ENCODE measurements at places on chromosomes 11 and 22.

GRCh38 chr11:64842851-64843685 is 1.4 kb downstream of the CDC42BPG start:
- no peak for DNase-seq

GRCh38 chr22:25404556-25404927 is 159.9 kb upstream of the GRK3 start:
- no peak for DNase-seq

GRCh38 chr22:41799486-41800347 is 762 bp upstream of the CCDC134 start:
- DNase-seq: no peak

DNA sequence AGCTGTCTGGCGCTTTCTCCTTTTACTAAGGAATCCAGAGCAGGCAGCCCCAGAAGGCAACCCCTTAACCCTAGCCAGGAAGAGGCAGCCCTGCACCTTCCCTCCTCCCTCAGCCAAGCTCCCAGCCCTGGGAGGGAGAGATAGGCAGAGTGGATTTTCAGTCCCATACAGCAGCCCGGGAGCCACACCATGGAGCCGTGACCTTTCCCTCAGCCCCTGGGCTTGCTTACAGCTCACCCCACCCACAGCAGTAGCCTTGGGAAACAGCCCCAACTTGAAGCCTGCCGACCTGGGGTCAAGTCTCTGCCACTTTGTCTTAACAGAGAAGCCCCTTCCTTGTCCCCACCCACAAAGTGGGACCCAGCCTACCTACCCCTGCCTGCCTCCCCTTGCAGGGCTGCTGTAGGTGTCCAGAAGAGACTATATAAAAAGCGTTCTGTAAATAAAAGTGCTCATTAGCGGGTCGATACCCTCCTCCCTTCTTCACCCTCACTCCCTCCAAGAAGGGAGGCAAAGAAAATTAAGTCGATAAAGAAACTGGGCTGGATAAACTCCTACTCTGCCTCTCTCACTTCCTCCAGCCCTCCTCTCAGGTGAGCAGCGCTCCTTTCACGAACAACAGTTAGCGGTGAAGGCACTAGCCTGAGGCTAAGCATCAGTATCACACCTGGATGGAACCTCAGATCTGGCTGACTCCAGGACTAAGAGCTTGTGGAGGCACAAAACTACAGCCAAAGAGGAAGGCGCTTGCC is 4.2 kb downstream of the TST start:
- DNase-seq: no peak

DNA sequence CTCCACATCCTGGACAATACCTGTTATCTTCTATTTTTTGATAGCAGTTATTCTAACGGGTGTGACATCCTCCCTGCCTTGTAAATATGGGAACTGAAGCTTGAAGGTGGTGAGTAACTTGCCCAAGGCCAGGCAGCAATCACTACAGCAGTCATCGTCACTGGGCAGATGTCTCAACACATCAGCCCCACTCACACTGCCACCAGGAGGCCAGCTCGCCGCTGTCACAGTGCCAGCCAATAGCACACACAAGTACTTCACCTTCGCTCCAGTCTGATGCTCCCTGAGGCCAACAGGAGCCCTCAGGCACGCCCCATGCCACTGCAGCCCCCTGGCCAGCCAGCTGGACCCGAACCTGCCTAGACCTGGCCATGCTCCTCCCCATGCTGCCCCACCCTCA is 4.9 kb upstream of the TTLL1 start:
- no peak for DNase-seq

- DNase-seq: no peak
Measured at GRCh38 chr11:14972581-14973495, 687 bp upstream of the CALCA start.

- no peak for DNase-seq
Measured at GRCh38 chr11:64058494-64058893, 22.8 kb downstream of the FLRT1 start.

- no peak for DNase-seq
Measured at GRCh38 chr22:32414191-32414590, 2.1 kb upstream of the RTCB start.

DNA sequence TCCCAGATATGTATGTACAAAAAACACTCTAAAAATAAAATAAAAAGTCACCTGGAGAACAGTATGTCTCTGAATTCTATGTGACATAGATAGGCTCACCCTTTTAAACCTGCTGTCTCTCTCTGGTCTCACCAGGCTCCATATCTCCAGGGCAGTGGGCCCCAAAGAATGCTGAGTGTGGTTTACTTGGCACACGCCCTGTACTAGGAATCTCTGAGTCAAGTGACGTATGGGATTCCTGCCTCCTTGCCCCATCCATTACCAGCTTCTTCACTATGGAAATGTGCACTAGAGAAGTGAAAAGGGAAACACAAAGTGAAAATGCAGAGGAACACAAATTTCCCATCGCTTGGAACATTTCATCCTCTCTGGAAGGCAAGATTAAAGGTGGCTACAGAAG is 722.2 kb upstream of the TENM4 start:
- no peak for DNase-seq

GRCh38 chr11:34926101-34926830 is 9.8 kb downstream of the PDHX start:
- no peak for DNase-seq

DNA sequence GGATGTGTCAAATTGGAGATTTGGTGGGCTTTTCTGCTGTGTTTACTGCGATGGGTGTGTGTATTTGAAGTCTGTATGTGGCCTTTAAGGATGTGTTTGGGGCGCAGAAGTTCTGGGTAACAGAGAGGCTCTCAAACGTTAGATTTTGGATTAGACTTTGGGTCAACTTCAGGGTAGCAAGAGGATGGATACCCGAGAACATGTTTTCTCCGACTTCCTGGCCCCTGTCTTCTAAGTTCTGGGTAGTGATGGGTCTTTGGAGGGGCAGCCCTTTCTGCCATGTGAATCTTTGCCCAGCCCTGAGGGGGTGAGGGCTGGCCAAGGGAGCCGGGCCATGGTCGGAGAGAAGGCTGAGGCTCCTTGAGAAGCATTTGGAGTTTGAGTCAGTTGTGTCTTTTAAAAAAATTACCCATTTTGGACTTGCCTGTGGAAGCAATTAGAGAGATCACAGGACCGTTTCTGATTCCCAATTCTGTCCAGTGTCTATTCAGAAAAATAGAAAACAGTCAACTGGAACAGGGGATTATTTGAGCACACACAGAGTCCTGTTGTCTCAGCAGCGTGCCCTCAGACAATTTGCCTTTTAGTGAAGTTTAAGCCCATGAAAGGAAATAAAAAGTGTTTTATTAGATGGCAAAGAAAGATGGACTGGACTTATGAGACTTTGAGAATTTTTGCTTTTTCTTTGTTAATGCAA is 114.4 kb downstream of the PTPRJ start:
- no peak for DNase-seq

- DNase-seq: no peak
Measured at GRCh38 chr11:130819625-130820024, 96.7 kb downstream of the SNX19 start.

DNA sequence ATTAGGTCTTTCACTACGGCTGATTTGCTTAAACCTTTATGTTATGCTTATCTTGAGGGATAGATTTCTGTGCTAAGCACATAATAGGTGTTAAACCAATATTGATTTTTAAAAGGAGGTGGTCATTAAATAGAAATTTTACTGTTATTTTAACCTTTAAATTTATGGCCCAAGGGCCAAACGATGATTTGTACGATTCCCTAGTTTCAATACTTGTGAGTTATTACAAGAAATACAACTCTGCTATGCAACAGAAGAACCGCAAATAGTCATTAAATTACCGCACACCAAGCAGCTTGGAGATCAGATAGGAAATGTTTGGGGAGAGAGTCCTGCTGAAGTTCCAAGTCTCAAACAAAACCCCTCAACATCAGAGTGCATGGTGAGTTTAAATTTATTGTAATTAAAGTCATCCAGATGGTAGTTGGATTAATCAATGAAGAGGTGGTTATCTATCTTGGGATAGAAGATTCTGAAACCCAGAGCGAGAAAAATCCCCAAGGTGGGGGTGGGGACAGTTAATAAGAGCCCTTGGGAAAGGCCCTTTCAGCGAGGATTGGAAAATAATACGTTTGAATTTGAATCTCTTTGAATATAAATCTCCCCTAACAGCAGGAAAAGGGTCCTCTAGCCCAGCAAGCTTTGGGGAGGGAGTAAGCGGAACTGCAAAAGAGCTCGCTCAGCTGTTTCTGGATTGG is 805 bp upstream of the QSER1 start:
- no peak for DNase-seq

- DNase-seq: no peak
Measured at GRCh38 chr11:48099916-48100446, 116.6 kb upstream of the OR4B1 start.

- peak; percentile 4 for DNase-seq
Measured at GRCh38 chr11:6353367-6353987, 33.2 kb upstream of the CAVIN3 start.

DNA sequence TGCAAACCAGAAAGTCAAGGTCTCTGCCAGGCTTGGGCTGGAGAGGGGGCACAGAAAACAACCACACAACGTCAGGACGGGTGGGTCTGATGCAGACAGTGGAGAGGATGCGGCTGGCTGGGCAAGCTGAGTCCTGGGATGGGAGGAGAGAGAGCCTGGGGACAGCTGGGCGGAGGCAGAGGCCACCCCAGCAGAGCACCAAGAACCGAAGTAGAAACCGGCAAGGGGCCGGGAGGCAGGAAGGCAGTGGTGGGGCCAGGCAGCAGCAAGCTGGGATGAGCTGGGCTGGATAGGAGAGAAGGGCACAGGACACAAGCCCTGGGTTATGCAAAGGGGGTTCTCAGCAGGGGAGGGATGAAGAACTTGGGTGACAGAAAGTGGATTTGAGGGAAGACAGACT is 188.2 kb downstream of the SHANK2 start:
- DNase-seq: no peak

- no peak for DNase-seq
Measured at GRCh38 chr11:114970927-114971645, 292.8 kb downstream of the NXPE2 start.

- DNase-seq: no peak
Measured at GRCh38 chr11:3622521-3622920, 19.3 kb downstream of the ART5 start.

DNA sequence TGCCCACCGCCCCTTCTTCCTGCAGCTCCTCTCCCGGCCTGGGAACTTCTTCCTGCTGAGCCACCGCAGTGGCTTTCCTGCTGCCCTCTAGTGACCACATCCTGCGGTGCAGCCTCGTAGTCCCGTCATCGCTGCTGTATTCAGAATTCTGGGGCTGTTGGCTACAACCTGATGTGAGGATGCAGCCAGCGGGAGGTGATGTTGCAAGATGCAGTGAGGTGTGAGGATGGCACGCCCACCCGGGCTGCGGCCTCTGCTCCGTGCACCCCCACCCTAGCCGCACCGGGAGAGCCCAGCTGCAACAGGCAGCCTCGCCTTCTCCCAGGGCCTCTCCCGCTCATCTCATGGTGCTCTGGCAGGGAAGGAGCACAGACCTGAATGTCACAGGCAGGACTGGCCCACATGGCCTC is 10.1 kb downstream of the CHST1 start:
- peak; percentile 19 for DNase-seq

DNA sequence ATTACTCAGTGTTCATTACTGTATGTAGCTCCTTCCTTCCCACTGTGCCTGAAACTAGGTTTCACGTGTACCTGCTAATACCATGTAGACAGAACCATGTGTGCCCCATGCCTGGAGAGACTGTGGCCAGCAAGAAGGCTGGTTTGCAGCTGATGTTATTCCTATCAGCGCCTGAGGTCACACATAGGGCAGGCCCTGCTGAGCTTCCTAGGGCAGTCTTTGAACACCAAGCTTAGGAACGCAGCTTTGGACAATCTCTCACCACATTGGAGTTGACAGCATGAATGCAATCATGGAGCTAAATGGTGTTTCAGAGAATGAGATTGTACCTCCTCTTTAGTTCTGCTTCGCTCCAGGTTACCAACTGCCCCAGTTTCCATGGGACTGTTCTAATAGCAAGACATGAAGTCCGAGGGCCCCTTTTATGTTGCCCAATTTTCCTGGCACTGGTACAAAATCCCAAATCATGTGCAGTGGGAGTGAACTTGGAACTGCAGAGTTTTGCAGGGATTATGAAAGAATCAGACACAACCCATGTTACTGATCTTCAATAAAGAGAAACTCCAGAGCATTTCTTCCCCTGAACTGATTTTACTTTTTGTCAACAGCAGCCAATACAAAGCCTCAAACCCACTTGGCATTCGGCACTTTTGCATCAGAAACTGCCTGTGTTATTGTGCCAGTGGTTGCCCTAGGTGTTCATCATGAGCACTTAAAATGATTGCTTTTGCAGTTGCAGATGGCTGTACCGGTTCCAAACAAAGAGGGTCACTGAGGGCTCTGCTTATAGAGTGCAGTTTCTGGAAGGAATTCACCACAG is 154.2 kb upstream of the TTC12 start:
- DNase-seq: no peak

GRCh38 chr11:66543263-66544107 is 2.4 kb downstream of the ZDHHC24 start:
- peak; percentile 44 for DNase-seq

DNA sequence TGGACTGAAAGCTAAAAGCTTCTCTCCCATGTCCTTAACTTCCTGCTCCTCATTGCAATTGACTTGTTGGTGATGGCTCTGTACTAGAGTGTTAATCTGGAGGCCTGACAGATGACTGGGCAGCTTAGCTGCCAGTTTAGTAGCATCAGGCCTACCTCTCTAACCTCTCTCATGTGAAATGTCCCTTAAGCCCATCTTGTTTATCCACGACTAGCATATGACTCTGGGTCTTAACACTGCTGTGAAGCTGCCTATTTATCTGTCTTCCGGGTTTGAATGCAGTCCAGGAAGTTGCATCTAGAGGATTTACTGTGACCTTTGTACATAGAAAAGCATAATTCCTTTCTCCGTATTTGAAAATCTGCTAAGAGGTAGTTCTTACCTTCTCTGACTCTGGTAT is 85.3 kb upstream of the HORMAD2 start:
- DNase-seq: no peak

- DNase-seq: no peak
Measured at GRCh38 chr22:38230108-38230825, 28.5 kb downstream of the MAFF start.

DNA sequence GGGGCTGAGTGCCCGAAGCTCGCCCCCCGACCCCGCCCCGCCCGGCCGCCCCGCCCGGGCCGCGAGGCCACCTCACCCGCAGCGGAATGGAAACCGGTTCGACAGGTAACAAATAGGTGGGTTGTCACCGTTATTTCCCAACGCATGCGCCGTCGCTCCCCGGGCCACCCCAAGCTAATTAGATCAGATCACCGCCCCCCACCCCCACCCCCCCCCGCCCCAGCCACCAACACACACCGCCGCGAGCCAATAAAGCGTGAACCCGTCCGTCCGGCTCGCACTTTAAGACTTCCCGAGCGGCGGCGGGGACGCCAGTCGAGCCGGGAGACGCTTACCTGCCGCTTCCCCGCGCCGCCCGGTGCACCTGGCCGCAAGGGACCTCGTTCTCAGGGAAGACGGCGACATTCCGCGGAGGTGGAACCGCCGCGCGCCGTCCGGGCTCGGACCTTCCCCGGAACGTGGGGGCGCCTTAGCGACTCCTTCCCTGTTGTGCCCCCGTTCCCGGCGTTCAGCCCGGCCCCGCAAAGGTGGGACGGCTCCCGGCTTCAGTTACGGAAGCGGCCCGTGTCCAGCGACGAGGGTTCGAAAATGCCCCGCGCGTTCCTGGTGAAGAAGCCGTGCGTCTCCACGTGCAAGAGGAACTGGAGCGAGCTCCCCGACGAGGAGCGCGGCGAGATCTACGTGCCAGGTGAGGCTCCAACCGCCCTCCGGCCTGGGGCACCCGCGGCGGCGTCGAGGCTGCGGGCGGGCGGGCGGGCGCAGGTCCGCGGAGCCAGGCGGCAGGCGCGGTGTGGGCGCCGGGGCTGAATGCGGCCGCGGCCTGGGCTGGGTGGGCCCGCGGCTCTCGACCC is at the start of gene OVOL1:
Gene OVOL1 (plus strand): TSS at position 278 of the 851 bp plus-strand sequence. CDS start 311 bp downstream, at position 589.
- DNase-seq: peak; percentile 23

- no peak for DNase-seq
Measured at GRCh38 chr11:69392104-69392653, 89.3 kb upstream of the LINC01488 start.
